Upper lobe of right lung (tissue), 1 donor: ENCODE measurements at places on chromosomes 2 and 18. TPM values are rescaled to one million over a fixed set of nuclear protein-coding genes. Genes with fewer than 3 reads are reported as not detected.

- no peaks in the 10 kb centered on the region for H3K4me1 ChIP-seq
- no peaks in the 10 kb centered on the region for H3K36me3 ChIP-seq
- DNase-seq = no peak
- no peak overlapping the region for H3K27ac ChIP-seq
- no peak overlapping the region for H3K4me3 ChIP-seq
Observed at GRCh38 chr2:17076533-17076932, 410.9 kb upstream of the CYRIA start.

The CRYGC gene
- not detected for total RNA-seq

The STK11IP gene
- total RNA-seq = 25.7 TPM

The NXPH2 gene
- total RNA-seq = not detected

DNA sequence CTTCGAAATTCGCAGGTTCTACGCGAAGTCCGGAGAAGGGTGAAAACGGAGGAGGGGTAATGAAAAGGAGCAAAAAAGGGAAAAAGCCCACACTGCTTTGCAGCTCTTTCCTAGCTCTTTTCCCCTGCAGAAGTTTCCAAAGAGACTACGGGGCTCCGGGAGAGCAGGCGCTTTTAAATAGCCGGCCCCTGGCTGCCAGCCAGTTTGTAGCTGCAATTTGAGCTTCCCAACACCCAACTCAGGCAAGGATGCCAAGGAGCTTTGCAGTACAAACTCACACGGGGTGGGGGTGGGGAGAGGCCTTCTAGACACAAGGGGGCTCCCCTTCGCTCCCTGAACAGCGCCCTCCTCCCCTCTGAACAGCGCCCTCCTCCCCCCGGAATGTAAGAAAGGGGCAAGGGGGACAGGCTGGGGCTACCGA is at the start of gene IGFBP5:
TSS of gene IGFBP5 (minus strand) at position 149 of the 421 bp plus-strand sequence. CDS start 774 bp downstream, outside the sequence.
- peaks cover 35% of the 10 kb centered on the region for H3K27me3 ChIP-seq
- DNase-seq = peak; percentile 81
- peaks cover 22% of the 10 kb centered on the region for H3K4me1 ChIP-seq
- peak within 1 kb of the TSS; percentile 64 for H3K27ac ChIP-seq

The CLEC4F gene
- total RNA-seq = 1.2 TPM

The LDLRAD4 gene
- 18.4 TPM for total RNA-seq

DNA sequence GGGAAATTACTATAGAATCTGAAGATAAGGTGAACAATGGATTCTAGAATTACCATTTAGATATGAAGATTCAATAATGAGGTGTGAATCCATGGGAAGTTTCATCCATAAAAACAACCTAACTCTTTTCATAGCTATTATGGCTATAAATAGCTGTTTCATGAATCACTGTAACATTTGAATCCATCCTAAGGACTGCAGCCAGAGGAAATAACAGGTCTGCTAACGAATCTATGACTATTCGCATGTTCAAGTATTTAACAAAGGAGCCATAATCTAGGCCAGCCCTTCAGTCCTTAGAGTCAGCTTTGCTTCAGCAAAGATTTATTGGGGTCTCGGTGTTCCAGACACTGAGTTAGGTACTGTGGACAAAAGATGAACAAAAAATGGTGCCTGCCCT is 87.1 kb downstream of the MYOM1 start:
- no peak overlapping the region for H3K4me3 ChIP-seq
- H3K27ac ChIP-seq = no peak overlapping the region
- no peaks in the 10 kb centered on the region for H3K4me1 ChIP-seq
